ENCODE measurements at places on chromosomes 5 and 9.

GRCh38 chr5:151023651-151024050 lies 3.3 kb downstream of the GPX3 start:
- no peak for DNase-seq

GRCh38 chr9:93255994-93256877 lies 72.3 kb downstream of the WNK2 start:
- no peak for DNase-seq

GRCh38 chr5:17463653-17464052 lies 34.4 kb upstream of the TAF11L2 start:
- no peak for DNase-seq

GRCh38 chr5:6758236-6758635 lies 45.0 kb downstream of the TENT4A start:
- no peak for DNase-seq

DNA sequence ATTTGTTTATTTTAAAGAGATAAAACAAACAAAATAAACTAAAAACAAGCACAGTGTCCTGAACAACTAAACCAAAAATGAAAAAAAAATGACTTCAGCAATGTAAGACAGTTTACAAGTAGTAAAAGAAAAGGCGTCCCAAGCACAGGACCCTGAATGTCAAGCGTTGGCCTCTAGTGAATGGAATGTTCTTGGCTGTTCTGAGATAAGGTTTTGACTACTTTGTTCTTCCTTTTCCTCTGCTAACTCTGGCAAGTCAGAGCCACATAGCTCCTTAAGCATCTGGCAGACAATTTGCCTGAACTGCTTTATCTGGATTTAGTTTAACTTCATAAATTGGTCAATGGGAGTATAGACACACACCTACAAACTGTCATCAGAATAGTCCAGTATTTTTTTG lies 655.2 kb downstream of the ANXA1 start:
- no peak for DNase-seq

GRCh38 chr9:105023788-105024187 lies 95.8 kb upstream of the ABCA1 start:
- no peak for DNase-seq

- DNase-seq = no peak
These were observed 72.0 kb downstream of the ALDH1A1 start for GRCh38 chr9:72880821-72881220.

- no peak for DNase-seq
These were observed 1.2 kb downstream of the SGCD start for GRCh38 chr5:156328161-156328560.

GRCh38 chr5:169695919-169696490 lies 58.9 kb downstream of the DOCK2 start:
- DNase-seq = no peak

DNA sequence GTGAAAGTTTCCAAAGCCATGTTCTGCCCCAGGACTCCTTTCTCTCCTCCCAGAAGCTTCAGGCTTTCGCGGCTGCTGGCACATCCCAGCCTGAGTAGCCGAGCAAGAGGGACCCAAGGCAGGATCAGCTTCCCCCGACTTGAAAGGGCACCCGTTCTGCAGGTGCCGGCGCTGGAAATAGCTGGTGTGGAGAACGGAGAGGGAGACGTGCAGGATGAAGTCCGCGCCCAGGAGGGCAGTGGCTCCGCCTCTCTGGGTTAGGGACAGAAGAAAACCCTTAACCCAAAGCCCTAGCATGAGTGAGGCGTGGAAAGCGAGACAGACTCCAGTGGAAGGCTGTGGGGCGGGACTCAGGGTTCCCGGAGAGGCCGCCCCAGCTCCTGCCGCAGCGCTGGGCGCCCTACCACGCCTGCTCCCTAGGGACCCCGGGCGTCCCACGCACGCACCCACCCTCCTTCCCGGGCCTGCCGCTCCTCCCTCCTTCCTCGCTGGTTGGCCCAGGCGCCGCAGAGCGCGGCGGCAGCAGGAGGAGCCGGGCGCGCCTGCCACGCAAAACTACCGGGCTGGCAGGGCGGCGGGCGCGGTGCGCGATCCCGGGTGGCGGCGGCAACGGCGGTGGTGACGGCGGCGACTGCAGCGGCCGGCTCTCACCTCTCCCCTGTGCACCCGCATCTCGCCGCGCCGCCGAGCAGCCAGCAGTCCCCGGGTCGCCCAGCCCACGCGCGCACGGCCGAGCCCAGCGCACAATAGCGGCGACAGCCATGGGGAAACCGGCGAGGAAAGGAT lies at the start of gene SLC1A1:
Gene SLC1A1, plus strand, starts transcription at position 550 of the 786 bp plus-strand sequence. Its CDS starts 212 bp downstream, at position 762.
- peak; percentile 30 for DNase-seq

- DNase-seq = no peak
These were observed 77.8 kb downstream of the SLC38A9 start for GRCh38 chr5:55634209-55634805.

DNA sequence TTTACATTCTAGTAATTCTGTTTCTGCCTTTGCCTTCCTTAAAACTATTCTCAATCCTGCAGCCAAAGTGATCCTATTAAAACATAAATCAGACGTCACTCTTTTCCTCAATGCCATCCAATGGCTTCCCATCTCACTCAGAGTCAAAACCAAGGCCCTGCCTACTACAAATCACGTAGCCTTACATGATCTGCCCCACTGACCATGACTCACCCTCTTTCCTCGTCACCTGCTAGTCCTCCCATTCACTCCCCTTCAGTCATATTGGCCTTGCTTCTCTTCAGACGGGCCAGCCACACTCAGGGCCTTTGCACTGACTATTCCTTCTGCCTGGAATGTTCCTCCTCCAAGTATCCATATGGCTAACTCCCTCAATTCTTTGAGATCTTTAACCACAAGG lies 39.0 kb upstream of the DMXL1 start:
- DNase-seq = peak; percentile 66

GRCh38 chr5:61569353-61569752 lies 237.3 kb downstream of the ZSWIM6 start:
- no peak for DNase-seq

DNA sequence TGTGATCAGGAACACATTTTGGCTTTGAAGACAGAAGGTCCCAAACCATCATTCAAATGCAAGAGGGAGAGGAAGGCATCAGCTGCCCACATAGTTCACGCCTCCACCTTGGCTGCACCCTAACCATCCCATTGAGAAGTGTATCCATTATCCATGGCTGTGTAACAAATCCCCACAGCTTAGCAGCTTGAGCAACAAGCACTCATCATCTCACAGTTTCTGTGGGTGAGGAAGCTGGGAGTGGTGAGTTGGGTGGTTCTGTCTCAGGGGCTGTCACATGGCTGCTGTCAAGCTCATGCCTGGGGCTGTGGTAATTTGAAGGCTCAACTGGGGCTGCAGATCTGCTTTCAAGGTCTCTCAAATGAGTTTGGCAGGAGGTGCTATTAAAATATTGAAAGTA lies 23.0 kb upstream of the CEP72 start:
- no peak for DNase-seq

DNA sequence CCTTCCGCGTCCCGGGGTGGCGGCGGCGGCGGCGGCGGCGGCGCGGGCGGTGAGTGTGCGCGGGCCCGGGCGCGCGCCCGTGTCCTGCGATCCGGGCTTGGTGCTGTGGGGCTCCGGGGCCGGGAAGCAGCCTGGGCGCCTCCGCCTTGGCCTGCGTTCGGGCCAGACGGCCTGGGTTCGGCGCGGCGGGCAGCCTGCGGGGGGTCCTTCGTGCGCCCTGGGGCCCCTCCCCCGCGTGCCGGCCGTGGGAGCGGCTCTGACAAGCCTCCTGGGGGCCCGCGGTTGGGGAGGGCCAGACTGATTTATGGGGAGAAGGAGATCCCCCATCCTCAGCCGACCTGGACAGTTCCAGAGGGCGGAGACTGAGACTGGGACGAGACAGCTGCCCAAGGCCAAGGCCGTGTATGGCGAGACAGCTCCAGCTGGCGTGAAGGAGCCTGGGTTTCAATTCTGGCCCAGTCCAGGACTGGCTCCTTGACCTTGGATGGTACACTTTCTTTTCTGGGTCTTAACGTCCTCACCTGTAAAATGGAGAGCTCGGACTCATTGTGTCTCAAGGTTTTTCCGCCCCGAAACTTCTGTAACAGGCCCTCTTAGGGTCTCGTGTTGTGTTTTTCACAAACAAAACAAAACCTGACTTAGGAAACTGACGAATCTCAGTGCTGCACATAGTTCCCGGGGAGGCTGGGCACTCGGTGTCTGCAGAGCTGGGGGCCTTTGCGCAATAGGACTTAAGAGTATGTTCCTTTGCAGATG lies 603 bp downstream of the TMEM268 start:
- peak; percentile 52 for DNase-seq

- DNase-seq = no peak
These were observed 6.9 kb downstream of the UGT3A2 start for GRCh38 chr5:36059571-36060419.

- no peak for DNase-seq
These were observed 33.9 kb upstream of the AOPEP start for GRCh38 chr9:94692601-94693000.

DNA sequence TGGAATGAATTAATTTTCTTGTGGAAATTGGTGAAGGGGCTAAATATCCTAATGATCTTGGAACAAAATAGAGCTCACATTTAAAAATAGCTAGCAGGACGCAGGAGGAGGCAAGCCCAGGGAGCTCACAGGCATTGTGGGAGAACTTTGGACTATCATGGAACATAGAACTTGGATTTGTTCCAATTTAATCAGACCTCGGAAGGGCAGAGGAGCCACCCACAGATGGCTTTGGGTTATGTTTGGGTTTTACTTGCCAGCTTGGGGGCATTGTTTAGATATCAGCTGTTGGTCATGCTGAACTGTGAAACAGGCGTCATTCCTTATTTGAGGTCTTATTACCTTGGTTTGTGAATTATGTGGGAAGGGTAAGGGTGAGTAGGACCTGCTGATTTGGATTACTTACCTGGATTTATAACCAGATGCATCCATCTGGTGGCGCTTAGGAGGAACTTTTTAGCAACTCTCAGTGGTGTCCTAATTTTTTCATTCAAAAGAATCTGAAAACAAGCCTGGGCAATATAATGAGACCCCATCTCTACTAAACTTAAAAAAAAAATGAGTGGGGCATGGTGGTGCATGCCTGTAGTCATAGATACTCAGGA lies 14.1 kb upstream of the PTGR1 start:
- DNase-seq = no peak

GRCh38 chr9:16651446-16651964 lies 219.0 kb downstream of the BNC2 start:
- no peak for DNase-seq

GRCh38 chr5:13503017-13503416 lies 441.5 kb downstream of the DNAH5 start:
- DNase-seq = no peak

- DNase-seq = peak; percentile 58
These were observed 5.4 kb upstream of the TIFAB start for GRCh38 chr5:135457424-135458071.

DNA sequence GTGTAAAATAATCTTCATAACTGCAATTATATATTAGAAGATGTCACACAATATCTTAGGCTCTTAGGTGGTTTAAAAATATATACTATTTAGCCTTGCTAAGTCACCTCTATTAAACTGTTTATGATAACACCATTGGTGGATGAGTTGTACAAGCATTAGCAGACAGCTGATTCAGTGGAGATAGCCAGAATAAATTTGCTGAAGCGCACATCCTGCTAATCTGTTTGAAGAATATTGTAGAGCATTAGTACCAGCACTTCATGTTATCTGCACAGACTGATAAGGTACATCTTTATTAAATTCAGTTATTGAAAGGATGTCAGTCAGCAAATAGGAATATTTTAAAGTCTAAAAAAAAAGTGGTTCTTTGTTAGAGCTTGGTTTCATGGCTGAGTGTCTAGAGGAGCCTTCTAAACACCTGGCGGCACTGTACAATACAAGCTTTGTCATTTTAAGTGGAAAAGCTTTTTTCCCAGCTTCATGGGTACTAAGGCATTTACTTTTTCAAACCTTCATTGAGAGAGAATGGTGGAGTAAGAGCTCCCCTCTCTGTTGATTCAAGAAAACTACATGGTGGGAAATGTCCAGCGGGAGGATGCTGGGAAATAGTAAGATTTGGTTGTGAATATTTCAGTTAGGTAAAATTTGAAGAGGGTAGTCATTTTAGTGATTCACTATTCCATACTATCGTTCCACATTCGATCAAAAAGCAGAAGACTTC lies 275.1 kb downstream of the SLF1 start:
- peak; percentile 7 for DNase-seq

DNA sequence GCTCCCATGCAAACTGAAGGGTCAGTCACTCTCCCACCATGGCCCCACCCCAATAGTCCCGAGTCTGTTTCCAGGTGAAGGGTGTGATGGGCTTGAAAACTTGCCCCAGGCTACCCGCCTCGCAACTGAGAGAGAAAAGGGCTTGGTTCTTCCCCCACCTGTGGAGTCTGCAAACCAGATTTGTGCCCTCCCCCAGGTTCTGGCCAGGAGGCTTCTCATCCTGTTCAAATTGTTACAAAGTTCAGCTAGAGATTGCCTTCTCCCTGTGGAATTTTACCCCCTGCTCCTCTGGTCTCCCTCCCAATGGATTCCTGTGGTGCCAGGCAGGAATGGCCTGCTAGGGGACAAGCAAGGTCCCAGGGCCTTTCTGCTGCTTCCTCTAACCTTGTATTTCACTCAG lies 93.1 kb upstream of the ACO1 start:
- no peak for DNase-seq

GRCh38 chr9:117293206-117294114 lies 121.4 kb downstream of the ASTN2 start:
- no peak for DNase-seq

DNA sequence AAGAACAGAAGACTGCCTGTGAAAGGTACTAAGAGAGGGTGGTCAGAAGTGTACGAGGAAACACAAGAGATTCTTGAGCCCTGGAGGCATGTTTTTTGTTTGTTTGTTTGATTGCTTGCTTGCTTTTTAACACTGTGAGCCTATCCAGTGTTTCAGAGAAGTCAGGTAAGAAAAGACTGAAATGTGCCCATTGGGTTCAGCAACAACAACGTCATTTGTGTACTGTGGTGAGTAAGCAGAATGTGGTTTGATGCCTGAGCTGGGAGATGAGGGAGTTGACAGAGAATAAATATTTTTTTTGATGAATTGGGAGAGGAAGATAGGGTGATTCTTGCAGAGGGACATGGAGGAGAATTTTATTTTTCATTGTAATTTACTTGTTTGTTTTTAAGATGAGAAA lies 73.1 kb downstream of the RPS23 start:
- peak; percentile 4 for DNase-seq

GRCh38 chr5:132489871-132490483 lies 596 bp downstream of the IRF1 start:
- peak; percentile 54 for DNase-seq

- no peak for DNase-seq
These were observed 173.9 kb upstream of the KLF9 start for GRCh38 chr9:70588381-70588780.

DNA sequence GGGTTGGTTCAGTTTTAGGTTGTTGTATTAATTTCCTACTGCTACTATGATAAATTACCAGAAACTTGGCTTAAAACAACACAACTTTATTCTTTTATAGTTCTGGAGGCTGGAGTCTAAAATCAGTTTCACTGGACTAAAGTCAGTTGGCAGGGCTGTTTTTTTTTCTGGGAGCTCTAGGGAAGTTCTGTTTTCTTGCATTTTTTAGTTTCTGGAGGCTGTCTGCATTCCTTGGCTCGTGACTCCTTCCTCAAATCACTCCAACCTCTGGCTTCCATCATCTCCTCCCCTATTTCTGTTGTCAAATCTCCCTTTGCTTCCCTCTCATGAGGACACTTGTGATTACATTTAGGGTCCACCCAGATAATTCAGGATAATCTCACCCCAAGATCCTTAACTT lies 51.3 kb upstream of the SUB1 start:
- no peak for DNase-seq

Data from activated CD4-positive, alpha-beta T cell treated with anti-CD3 and anti-CD28 coated beads, Interleukin-10, Interleukin-2, amounts not matched to agents 100 ng/mL and 50 ng/mL, durations not matched to agents 16 hours and 8 hours (primary cell).